Osteocyte (in vitro differentiated cells): ENCODE measurements at places on chromosomes 7 and 10. TPM values are rescaled to one million over a fixed set of nuclear protein-coding genes. Genes with fewer than 3 reads are reported as not detected.

DNA sequence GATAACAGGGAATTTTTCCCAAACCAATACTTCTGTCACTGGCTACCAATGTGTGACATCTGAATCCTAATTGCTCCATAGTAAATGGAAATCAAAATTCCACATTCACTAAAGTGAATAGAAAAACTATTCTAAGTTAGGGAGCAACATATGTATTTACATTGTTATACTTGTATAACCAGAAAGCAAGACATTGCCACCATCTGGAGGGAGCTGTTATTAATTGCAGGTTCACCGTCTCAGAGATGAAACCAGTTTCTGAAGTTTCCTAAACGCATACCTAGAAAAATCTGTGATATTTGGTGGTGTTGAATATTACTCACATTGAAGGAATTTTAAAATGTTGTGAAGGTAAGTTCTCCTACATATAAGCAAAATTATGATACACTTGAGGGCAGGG lies 390.1 kb downstream of the NXPH1 start:
- DNase-seq, result no peak

DNA sequence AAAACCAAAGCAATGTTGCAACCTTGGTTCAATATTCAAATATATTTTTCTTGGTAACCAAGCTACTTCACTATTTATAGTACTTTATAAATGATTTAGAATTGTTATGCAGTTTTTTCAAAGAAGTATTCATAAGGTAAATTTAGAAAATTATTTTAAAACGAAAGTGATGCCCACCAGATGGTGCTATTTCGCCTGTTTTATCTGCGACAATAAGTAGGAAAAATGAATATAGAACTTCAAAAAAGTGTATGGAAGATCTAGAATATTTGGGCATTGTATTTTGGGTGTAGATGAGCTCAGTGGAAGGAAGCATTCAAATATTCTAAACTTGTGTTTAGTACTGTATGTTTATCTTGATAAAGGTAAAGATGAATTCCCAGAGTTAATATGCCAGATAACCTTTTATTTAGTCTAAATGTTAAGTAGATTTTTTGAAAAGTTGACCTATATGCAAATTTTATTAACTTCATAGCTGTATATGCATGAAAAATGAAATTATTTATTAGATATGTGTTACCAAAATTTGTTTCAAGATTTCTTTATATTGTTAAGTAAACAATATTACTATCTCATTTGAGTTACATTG lies 93.2 kb downstream of the ADK start:
- no peak for DNase-seq

DNA sequence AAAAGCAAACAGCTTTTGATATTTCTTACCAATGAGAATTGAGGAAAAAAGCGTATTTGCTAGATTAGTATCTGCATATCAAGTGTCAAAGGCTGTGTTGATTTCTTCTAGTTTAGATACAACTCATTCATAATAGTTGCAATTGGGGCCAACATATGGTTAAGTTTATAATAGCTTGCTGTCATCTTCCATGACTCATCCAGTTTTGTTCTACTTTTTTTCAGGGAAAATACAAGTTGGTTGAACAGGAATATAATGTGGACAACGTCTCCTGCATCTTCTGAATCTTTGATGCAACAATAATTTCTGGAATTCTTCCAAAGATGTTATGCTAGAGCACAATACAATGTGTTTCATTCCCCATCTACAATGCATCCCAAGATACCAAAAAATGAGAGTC lies 182.0 kb downstream of the THSD7A start:
- DNase-seq, result no peak

The VWC2 gene
- total RNA-seq, result not detected in 2 replicates

The SYT15B gene
- 10.5 and 10.9 TPM in 2 replicates for total RNA-seq

The STK31 gene
- 0.35 TPM in 1 of 2 replicates, not detected in the other for total RNA-seq
